ENCODE measurements at places on chromosomes 7 and 10.

DNA sequence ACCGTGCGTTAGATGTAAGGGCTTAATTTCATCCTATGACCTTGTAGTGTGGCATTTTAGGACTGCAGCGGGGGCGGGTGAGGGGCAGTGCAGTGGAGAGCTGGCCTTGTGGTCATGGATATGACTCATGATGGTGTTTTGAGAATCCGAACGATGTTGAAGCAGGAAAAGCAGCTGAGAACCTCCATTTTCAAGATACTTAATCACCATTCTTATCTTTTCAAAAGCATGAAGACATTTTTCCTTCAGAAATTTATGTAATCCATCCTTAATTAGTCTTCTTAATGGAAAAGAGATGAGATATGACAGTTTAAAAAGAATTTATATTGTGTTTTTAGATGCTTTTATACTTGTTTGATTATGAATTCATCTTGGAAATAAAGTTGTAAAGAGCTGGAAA, 9.6 kb downstream of the ATP5F1C start:
- no peak for DNase-seq

GRCh38 chr7:74039337-74039736, 11.4 kb downstream of the ELN start:
- DNase-seq = no peak

DNA sequence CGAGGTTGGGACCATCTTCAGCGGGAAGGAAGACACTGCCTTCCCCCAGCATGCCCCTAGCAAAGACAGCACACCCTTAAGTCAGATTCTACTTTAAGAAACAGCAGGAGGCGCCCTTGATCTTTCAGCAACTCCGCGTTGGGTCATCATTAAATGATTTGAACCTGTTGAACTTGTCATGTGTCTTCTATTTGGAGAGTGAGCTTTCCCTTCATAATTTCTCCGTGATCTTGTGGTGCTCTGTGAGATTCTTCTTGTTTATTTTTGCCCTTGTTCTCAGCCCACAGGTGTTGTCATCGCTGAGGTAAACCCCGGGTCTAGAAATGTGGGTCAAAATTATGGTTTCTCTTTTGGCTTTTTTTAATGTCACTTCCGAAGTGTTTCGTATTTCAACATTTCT, 49.5 kb upstream of the PITRM1 start:
- DNase-seq = no peak

DNA sequence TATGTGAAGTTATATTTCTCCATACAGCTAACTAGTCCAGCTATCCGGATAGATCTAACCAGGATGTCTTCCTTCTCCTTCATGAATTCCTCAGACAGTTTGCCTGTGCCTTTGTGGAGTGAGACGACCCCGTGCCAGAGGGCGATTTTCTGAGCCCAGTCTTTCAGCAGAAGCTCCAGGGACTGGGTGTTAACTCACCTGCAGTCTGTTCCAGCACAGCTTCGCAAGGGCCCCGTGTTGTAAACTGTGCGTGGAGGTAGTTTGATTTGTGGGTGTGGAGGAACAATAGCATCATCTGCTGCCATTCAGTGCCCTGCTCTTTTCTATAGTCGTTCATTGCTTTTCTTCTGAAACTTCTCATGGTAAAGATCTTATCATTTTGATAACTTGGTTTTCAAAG, 103.8 kb downstream of the INPP5A start:
- no peak for DNase-seq

GRCh38 chr10:482051-482501, 207.4 kb downstream of the DIP2C start:
- DNase-seq = no peak

DNA sequence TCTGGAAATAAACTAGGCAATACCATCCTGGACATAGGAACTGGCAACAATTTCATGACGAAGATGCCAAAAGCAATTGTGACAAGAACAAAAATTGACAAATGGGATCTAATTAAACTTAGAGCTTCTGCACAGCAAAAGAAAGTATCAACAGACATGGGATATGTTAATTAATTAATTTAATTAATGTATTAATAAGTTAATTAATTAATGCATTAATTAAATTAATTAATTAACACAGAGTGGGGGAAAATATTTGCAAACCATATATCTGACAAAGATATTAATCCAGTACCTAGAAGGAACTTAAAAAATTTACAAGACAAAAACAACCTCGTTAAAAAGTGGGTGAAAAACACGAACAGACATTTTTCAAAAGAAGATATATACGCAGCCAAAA, 83.6 kb downstream of the GCC1 start:
- DNase-seq = no peak

DNA sequence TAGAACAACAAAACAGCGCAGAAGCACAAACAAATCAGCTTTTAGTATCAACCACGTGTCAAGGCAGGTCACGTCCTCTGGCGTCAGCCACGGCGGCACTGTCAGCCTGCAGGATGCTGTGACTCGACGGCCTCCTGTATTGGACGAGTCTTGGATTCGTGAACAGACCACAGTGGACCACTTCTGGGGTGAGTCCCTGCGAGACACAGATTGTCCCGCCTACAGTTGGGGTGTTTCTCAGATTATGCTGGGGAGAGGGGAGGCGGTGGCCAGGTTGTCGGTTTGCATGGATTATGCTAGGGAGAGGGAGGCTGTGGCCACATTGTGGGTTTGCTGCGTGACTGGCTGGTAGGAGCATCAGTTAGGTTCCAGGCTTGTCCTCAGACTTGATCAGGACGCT, 9.7 kb downstream of the SUN1 start:
- DNase-seq = no peak

GRCh38 chr7:88771417-88771816, 11.9 kb downstream of the ZNF804B start:
- DNase-seq = no peak

Measured in activated T-cell treated with anti-CD3 and anti-CD28 coated beads for 4 hours (primary cell).